ENCODE measurements at places on chromosomes 12 and 14. TPM values are rescaled to one million over a fixed set of nuclear protein-coding genes. Genes with fewer than 3 reads are reported as not detected.

The NGB gene
- total RNA-seq: not detected

The GNPTAB gene
- 23.3 TPM for total RNA-seq

The TOMM20L gene
- total RNA-seq: not detected

The ANO2 gene
- total RNA-seq: not detected

The TAS2R8 gene
- not detected for total RNA-seq

The TRIM9 gene
- 0.32 TPM for total RNA-seq

The MUCL1 gene
- not detected for total RNA-seq

The PLEKHD1 gene
- not detected for total RNA-seq

The TMEM263 gene
- total RNA-seq: 147 TPM

The NYNRIN gene
- total RNA-seq: 3.7 TPM

The IFT81 gene
- 9.5 TPM for total RNA-seq

The GALNT16 gene
- 1.4 TPM for total RNA-seq

The RIPK3 gene
- 2.2 TPM for total RNA-seq

The TCL1B gene
- total RNA-seq: not detected

The KCNK13 gene
- not detected for total RNA-seq

The TCL1A gene
- total RNA-seq: not detected

The PLA2G1B gene
- not detected for total RNA-seq

The GLIPR1L1 gene
- total RNA-seq: not detected

The ACOT6 gene
- not detected for total RNA-seq
